Progenitor cell of endocrine pancreas (in vitro differentiated cells): ENCODE measurements at places on chromosomes 1 and 21.

DNA sequence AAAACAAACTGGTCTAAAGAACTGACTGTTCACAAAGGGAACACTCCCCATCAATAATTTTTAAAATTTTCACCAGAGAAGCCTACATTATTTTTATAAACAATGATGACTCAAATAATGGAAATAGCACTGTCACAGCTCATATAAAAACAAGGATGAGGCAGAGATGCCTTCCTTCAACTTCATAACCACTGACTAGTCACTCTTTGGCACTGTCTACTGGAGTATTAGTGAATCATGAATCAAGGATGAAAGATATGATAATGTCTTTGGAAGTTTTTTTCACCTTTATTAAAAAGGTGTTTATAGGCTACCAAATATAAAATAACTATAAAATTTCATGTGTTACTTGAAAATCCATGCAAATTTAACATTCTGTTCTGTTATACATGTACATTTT lies 316.9 kb downstream of the VAV3 start:
- no peak for DNase-seq

DNA sequence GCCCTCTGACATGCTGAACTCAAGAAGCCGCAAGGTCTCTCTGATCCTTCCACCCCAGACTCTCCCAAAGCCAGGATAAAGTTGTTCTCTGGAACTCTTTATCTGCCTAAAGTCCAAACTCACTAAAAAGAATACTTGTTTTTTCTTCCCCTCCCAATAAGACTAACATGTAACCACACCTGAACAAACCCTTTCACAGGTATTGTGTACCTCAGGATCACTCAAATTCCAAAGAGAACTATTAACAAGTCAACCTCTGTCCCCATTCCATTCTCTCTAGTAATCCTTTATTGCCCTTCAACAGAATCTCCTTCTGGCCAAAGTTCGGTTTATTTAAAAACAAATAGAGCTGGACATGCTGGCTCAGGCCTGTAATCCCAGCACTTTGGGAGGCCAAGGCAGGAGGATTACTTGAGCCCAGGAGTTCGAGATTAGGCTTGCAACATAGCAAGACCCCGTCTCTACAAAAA lies 4.1 kb upstream of the TOE1 start:
- DNase-seq: no peak

DNA sequence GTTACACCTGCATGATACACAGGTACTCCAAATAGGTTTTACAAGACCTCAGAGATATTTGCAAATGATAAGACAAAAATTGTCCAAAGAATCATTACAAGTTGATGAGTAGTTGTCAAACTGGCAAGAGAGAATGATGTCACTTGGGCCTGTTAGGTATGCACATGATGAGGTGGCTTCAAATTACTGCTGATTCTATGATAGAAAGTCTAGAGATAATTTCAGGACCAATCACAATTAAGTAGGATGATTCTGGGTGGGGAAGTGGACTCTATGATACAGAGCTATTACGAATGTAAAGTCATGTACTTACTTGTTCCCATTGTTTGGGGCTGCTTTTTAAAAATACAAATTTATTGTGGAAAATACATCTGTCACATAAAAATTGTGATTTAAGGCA lies 5.2 kb upstream of the SPRR1B start:
- DNase-seq: no peak

DNA sequence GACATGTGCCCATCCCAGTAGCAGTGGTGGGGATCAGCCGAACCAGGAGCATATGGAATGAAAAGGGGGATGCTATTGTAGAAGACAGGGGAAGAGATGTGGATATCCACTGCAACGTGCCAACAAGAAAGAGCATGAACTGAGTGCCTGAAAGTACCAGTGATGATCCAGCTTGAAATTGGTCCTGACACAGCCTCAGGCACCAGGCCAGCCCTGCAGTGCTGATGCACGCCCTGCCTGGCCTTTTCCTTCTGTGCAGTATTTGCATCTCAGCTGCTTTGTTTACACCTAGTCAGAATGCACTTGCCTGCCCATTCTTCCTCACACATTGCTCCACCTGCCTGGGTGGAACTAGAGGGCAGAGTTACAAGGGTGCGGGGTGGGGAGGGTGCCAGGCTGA lies 50.3 kb upstream of the ARTN start:
- no peak for DNase-seq

DNA sequence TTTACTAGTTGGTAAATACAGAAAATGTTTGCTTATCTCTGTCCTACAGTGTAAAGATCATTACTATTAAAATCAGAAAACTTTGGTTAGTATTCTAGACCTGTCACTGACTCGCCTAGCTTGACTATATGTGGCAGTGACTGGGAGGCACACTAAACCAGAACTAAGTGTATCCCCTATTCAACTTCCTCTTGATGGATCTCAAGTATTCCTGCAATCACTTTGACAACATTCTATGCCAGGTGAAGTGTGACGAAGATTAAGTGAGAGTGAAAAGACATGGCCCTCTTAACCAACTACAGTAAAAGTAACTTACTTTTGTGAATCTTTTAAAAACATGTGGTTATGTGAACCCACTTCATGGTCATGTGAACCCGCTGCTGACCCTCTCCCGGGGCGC lies 223.0 kb upstream of the ADAMTS5 start:
- DNase-seq: no peak

- DNase-seq: peak; percentile 27
Observed at GRCh38 chr1:159798893-159799292, 3.3 kb upstream of the FCRL6 start.

- DNase-seq: peak; percentile 46
Observed at GRCh38 chr1:167221126-167221737, 546 bp downstream of the POU2F1 start.

DNA sequence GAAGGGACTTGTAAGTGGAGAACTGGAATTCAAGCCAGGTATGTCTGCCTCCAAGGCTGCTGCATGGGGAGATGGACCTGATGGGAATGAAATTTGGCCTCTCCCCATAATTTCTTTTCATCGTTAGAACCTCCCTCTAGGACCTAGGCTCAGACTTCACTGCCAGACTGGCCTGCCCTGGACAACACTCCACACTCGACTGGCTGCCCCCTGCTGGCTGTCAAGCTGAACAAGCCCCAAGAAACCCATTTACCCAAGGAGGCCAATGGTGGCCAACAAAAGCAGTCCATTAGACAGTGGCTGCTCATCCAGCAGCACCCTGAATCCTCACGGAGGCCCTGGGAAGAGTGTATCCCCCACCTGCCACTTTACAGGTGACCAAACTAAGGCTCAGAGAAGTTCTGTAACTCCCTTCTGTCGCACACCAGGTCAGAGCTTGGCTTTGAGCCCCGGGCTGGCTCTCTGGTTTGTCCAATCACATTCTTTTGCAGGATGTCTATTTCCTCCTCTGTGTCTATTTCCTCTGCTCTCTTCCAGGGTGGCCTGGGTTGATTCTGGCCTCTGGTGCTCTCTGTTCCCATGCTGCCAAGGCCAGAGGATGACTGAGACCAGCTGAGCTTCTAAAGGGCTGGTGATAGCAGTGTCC lies 3.8 kb downstream of the RNF186 start:
- no peak for DNase-seq

GRCh38 chr1:193951984-193952383 lies 765.6 kb upstream of the B3GALT2 start:
- DNase-seq: no peak

DNA sequence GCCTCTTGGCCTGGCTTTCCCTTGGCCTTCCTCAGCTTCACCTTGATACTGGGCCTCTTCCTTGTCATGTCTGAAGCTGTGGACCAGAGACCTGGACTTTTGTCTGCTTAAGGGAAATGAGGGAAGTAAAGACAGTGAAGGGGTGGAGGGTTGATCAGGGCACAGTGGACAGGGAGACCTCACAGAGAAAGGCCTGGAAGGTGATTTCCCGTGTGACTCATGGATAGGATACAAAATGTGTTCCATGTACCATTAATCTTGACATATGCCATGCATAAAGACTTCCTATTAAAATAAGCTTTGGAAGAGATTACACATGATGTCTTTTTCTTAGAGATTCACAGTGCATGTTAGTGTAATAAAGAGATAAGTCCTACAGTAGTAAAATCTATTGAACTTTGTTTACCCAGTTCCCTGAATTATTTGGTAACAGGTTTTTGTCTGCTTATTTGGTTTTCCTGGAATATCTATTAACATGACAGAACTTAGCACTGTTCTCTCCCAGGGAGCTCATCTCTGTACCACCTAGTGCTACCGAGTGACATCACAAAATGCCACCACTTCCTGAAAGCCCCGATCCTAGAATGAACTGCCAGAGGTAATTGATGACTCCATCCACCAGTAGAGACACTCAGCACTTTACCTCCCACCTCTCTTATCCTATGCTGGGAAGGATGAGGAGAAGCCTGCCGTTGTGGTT lies 22.2 kb downstream of the UBE2T start:
- DNase-seq: no peak

DNA sequence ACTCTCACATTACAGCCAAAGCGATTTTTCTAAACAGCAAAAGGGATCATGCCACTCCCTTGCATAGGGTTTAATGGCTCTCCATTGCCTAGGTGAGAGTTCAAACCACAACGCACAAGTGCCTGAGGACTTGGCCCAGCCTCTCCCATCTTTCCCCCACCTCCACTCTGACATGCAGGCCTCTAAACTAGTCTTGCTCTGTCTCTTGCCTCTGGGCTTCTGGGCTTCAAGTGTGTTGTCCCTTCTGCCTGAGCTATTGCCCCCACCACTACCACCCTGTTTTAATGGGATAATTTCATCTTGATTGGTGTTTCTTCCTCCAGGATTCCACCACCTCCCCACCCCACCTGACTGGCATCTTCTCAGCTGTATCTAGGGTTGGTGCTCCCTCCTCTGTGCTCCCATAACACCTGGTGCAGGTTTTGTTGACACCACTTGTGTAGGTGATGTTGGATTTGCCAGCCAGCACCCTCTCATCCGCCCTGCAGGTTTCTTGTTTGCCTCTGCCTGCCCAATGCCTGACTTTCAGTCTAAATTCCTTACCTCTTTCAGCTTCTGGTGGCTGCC lies 2.7 kb upstream of the ZBTB21 start:
- no peak for DNase-seq

DNA sequence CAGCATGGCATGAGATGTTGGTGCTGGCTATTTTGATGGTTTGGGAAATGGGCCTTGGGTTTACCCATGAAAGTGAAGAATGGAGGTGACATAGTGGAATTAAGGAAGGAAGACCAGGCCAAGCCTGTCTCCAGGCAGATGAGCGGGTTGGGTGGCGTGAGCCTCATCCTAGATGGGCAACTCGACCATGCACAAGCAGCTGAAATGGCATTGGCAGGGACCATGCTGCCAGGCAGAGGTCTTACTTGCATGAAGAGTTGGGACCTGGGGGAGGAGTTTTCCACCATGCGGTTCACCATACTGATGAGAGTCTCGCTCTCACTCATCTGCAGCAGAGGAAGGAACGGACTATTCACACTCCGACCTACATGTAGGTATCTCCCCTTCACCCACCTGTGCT lies 37.5 kb upstream of the GOLT1A start:
- no peak for DNase-seq

- DNase-seq: no peak
Observed at GRCh38 chr1:2384941-2385481, 6.3 kb downstream of the MORN1 start.

DNA sequence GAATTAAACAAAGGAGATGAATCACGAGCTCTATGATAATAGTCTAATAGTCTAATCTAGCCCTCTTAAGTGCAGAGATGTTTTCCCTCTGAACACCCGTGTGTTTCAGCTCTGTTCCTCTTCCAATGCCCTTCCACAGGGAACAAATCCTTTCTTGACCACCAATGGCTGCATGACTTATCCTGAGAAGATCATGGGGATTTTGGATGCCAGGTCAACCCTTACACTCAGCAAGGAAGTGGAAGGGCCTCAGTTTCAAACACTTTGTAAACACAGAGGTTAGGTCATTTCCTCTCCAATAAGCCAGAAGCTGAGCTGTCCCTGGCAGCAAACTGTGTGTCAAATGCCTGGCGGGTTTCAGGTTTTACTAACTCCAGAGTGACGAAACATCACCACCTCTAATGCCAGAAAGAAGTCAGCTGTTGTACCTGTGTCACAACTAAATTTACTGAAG lies 200.0 kb downstream of the GABPA start:
- DNase-seq: no peak

GRCh38 chr1:19802269-19802668 lies 2.6 kb upstream of the TMCO4 start:
- no peak for DNase-seq

DNA sequence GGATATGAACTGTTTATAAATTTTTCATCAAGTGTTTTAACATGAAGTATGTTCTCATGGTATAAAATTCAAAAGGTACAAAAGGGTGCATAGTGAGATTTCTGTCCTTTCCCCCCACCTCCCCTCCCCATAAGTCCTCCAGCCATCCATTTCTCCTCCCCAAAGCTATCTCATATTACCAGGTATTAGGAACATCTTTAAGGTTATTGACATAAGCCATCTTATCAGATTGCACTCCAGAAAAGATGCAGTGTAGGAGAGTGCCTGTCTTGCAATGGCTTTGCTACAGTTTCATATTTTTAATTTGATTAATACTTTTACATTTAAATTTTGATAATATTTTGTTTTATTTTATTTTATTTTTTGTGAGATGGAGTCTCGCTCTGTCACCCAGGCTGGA lies 13.5 kb upstream of the HPCAL4 start:
- DNase-seq: no peak

DNA sequence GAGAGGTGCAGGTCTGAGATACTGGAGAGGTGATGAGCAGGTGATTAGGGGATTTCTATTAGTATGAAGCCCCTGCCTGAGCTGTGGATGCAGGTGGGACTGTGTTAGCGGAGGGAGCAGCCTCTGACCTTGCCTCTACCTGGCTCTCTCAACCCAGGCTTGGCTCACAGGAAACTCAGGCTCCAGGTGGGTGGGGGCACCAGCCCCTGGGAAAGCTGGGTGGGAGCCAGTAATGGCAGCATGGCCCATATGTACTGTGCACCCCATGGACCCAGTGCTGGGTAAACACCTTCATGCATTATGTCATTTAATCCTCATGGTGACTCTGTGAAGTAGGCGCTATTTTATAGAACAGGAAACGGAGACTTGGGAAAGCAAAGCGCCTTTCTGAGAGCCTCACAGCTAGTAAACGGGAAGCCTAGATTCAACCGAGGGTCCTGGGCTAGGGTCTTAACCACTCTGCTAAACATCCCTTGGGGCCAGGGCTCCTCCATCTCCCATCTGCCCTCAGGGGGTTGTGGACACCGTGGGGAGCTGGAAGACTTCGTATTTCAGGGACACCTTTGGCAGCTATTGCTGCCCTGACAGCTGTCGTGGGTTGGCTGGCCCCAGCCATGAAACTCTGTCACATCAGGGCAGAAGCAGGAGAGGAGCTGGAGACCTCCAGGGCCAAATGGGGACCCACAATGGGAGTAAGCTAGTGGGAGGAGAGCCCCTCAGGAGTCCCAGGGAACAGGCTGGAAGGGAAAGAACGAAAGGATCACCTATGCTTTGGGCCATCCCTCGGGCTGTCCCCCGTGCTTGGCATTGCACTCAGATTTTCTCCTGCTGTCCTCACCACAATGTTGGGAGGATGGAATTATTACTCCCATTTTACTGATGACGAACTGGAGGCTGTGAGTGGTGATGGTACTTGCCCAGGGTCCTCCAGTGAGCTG lies 59.6 kb upstream of the CSF3R start:
- no peak for DNase-seq

GRCh38 chr1:178946855-178947676 lies 76.2 kb upstream of the ANGPTL1 start:
- DNase-seq: no peak
